CD4-positive, alpha-beta T cell treated with Interleukin-15 for 4 hours (primary cell): ENCODE measurements at places on chromosomes 16 and 17.

DNA sequence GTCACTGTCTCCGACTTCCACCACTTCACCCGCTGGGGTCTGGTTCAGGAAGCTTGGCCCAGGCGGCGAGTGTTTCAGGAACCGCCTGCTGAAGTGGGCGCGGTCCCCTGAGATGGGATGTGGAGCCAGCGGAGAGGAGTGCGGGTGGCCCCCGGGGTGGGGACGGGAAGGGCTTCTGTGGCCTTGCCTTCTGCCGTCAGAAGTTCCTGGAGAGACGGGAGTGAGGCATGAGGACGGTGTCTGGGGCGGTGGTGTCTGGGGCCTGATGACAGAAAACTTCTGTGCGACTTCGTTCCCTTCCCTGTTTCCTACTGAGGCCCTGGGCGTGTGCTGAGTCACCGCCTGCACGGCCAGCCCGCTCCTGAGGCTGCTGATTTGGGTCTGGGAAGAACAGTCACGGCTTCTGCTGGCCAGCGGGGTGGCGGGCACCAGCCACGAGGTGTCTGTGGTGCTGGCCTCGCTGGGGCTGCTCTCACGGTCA, 12.3 kb upstream of the NLRC3 start:
- DNase-seq, result no peak

- no peak for DNase-seq
These were observed 63.6 kb downstream of the PLCG2 start for GRCh38 chr16:81842564-81843242.

GRCh38 chr17:9705745-9706144, 60.4 kb downstream of the USP43 start:
- no peak for DNase-seq

GRCh38 chr17:82767041-82767754, 15.3 kb downstream of the TBCD start:
- peak; percentile 32 for DNase-seq

GRCh38 chr16:75070012-75070841, 46.4 kb downstream of the LDHD start:
- no peak for DNase-seq

DNA sequence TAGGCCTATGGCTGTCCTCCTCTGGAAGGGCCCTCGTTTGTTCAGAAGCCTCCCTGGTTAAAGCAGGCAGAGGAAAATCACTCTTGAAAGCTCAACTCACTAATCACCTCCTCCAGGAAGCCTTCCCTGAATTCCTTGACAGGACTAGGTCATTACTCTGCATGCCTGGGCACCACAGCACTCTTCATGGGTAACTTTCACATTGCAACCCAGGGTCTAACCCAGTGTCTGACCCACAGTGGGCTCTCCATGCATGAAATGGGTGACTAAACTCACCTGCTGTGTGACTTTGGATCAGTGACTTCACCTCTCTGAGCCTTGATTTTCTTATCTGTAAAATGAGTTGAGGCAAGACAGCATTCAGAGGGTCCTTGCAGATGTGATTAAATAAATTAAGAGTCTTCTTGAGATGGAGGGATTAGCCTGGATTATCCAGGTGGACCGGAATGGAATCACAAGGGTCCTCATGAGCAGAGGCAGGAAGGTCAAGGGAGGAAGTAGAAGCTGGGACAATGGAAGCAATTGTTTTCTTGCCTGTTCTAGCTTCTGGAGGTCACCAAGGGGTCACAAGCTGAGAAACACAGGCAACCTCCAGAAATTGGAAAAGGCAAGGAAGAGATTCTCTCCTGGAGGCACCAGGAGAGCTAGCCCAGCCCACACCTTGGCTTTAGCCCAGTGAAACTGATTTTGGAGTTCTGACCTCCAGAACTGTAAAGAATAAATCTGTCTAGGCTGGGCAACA, 3.8 kb upstream of the RAI1 start:
- no peak for DNase-seq

GRCh38 chr17:18100616-18101015, 7.9 kb upstream of the MYO15A start:
- no peak for DNase-seq

GRCh38 chr17:41199421-41200078, 9.9 kb downstream of the KRTAP9-1 start:
- DNase-seq, result no peak

DNA sequence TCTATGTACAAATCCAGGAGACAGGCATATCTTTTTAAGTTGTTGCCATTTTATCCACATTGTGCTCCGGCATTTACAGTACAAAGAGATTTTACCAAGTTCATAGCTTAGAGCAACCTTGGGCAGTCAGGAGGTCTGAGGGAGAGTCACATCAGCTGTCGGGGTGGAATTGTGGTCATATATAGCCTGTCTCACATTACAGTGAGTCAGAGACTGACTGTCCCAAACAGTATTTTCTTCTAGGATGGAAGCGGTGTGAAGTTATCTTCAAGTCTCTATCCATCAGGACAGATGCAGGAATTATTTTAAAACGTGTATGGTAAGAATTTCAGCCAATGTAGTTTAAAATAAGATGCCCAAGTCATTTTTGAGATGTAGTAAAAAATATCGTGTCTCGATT, 53.0 kb downstream of the GPRC5B start:
- no peak for DNase-seq

DNA sequence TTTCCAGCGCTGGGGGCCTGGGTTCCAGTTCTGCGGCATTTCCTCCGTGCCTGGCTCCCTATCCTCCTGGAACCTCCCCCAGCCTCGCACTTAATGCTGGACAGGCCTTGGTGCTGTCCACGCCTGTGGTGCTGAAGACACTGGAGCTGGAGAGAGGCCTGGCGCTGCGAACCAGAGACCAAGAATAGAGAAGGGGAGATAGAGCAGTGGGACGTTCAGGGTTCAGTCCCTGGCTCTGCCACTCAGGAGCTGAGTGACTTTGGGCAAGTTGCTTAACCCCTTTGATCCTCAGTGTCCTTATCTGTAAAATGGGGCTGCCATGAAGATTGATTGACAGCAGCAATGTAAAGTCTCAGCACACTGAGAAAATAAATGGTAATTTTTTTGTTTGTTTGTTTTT, 11.9 kb downstream of the SBK1 start:
- DNase-seq, result no peak

DNA sequence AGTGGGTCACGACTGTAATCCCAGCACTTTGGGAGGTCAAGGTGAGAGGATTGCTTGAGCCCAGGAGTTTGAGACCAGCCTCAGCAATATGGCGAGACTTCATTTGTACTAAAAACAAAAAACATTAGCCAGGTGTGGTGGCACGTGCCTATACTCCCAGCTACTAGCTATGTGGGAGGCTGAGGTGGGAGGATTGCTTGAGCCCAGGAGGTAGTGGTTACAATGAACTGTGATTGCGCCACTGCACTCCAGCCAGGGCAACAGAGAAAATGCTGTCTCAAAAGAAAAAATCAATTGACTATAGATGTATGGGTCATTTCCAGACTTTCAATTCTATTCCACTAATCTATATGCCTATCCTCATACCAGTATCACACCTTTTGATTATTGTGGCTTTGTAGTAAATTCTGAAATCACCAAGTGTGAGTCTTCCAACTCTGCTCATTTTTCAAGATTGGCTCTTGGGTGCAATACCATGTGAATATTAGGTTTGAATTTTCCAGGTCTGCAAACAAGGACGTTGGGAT, 27.2 kb upstream of the CEP20 start:
- no peak for DNase-seq

DNA sequence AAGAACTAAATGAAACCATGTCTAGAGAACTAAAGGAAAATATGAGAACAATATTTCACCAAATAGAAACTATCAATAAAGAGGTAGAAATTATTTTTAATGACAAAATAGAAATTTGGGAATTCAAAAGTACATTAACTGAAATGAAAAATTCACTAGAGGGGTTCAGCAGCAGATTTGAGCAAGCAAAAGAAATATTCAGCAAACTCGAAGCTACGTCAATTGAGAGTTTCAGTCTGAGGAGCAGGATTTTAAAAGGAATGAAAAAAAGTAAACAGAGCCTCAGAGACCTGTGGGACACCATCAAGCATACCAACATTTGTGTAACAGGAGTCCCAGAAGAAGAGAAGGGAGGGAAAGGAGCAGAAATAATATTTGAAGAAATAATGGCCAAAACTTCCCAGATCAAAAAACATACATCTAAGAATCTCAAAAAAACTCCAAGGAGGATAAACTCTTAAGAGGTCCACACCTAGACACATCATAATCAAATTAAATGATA, 38.3 kb downstream of the ZFP90 start:
- DNase-seq, result no peak

GRCh38 chr17:4262703-4263102, 1.1 kb downstream of the ANKFY1 start:
- DNase-seq, result no peak

GRCh38 chr17:79033741-79034501, 10.0 kb downstream of the C1QTNF1 start:
- no peak for DNase-seq

- DNase-seq, result no peak
These were observed 56.0 kb downstream of the ZFPM1 start for GRCh38 chr16:88508868-88509748.

DNA sequence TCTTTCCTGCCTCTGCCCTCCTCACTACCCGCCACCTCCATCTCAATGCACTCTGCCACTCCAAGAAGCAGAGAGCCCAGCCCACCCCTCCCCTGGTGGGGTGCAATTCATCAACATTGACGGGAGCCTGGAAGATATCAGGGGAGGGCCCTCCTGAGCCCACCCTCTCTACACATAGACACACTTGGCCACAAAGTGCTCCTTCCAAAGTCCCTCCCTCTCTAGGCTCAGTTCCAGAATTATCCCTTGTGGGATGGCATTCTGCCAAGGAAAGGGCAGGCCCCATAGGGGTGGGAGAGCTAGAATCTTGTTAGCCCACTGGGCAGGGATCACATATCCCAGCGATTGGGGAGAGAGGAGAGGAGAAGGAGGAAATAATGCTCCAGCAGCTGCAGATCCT, 66.2 kb downstream of the TMEM132E start:
- DNase-seq, result no peak

GRCh38 chr17:54013072-54013471, 190.3 kb downstream of the KIF2B start:
- no peak for DNase-seq

DNA sequence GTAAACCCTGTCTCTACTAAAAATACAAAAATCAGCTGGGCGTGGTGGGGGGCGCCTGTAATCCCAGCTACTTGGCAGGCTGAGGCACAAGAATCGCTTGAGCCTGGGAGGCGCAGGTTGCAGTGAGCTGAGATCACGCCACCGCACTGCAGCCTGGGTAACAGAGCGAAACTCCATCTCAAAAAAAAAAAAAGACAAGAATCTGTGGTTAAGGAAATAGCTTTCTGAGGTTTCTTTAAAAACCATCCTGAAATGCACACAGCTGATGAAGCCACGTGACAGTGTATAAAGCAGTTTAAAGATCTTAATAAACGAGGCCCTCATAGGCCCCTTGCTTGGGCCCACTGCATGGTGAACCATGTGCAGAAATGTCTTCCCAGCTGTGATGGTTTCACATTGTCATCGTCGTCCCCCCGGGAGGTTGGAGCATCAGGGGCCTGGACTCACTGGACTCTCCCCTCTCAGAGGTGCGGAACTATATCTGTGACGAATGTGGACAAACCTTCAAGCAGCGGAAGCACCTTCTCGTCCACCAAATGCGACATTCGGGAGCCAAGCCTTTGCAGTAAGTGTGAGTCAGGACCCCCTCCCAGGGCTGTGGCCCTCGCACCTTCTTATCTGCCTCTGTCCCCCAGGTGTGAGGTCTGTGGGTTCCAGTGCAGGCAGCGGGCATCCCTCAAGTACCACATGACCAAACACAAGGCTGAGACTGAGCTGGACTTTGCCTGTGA, 16.2 kb downstream of the ZNF276 start:
- DNase-seq, result peak; percentile 56
